ENCODE measurements at places on chromosomes 2 and 18.
A peak's percentile ranks its signal among the peaks of the same experiment; 100 is the strongest.

- no peak for DNase-seq
Measured at GRCh38 chr18:13141209-13141608, 77.4 kb upstream of the LDLRAD4 start.

DNA sequence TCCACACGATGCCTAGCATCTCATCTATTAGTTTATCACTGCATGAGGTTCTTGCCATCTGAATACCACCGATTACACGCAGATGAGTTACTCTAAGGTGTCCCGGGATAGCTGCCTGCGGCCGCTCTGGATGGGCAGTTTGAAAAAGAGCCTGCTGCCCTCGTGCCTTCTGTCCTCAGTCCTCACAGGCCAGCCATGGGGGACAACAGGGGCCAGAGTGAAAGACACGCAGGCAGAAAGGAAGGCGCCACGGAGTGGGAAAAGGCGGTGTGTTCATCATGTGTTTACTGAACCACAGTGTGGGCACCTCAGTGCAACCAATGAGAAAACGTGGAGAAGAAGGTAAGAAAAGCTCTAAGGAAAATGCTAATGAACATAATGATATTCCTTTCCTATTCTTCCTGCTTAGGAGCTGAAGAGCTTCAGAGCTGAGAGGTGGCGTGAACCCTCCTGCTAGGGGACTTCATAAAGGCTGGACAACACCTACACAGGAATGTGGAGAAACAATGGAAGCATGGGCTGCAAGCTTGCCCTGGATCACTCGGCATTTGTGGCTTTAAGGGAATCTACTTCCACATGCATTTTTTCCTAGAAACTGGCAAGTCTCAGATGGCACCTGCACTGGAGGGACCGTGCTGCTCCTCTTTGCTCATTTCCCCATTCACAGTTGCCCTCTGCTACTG lies 50.9 kb downstream of the CABYR start:
- no peak for DNase-seq

DNA sequence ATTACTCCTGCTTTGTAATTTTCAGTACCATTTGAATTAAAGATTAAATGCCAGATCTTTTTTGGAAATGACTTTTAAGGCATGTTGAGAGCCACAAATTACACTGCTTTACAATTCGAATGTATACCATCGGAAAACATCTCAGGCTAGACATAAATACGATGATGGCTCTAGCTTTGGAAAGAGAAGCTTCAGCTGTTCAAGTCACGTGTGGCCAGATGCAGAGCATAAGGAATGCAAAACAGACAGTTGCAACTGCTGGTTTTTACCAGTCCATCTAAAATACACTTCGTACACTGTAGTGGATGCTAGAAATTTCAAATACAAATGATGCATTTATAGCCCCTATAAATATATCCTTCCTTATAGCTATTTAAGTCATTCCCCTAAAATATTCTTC lies 8.0 kb downstream of the ZNF516 start:
- DNase-seq: no peak

- DNase-seq: no peak
Measured at GRCh38 chr2:107276034-107276433, 390.1 kb upstream of the ST6GAL2 start.

DNA sequence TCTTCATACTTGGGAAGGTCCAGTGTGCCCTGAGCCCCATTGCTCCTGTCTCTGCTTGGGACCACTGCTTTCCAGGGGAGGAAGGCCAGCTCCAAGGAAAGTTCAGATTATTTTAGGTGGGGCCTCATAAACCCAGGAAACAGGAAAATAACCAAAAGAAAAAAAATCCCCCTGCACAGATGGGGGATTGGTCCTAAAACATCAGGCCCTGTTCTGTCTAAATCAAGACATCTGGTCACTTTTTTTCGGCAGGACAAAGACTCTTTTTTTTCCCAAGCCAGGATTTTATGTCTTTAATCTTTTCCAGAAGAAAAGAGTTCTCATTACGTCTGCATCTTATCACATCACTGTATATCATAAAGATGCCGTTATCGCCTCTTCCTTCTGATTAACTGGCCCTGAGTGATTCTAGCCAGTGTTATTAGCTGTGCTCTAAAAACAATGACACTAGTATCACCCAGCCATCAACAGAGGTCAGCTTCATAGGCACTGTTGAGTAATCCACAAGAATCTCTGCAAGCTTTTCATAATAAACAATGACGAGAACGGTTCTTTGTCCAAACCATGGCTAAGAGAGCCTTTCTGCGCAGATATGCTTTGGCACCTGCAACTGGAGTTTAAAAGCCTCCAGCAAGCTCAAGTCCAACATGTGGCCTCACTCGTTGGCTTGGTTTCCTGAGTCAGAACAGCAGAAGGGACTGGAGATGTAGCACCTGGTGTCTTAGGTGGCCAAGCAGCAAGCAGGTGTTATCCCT lies 138.2 kb downstream of the VAPA start:
- no peak for DNase-seq

DNA sequence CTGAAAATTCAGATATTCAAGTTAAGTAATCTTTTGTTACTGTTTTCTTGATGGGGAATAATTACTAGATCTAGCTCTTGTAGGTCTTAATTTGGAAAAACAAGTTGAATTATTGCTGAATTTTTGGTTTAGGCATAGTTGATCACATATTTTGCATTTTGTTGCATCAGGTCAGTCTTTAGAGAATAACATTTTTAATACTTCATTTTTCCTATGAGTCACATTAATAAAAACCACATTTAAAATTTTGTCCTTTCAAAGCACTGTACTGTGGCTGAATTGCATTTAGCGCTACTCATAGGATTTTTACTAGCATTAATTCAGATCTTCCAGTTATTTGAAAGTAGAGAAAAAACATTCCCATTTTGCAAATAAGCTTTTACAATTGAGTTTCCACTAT lies 23.2 kb downstream of the MAP4K4 start:
- DNase-seq: no peak

DNA sequence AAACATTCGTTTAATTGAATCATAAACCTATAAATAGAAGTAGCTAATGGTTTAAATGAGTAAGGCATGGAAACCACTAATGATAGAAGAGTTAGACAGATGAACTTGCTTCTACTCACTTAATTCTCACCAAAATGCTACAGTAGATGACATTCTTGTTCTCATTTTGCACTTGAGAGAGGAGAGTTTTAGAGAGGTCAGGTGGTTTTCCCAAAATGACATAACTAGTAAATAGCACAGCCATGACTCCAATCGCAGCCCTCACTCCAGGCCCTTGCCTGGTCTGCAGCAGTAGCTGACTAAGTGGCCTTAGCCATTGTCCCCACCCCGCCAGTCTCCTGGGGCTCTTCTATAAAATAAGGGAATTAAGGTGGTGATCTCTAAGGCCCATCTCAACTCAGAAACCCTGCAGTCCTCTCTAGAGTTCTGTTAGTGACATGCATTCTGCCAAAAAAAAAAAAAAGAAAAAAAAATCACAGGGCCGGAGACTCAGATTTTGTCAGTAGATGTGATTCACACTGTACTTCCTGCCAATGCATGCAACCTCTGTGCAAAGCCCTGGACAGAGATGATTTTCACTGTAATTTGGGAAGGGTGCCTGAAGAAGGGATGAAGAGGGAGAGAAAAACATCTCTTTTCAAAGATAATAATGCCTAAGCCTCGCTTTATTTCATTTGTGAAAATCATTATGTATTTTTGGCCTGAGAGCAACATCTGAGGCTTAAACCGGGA lies 221.8 kb downstream of the ANAPC1 start:
- no peak for DNase-seq

- DNase-seq: no peak
Measured at GRCh38 chr2:20566331-20566730, 84.6 kb downstream of the HS1BP3 start.

DNA sequence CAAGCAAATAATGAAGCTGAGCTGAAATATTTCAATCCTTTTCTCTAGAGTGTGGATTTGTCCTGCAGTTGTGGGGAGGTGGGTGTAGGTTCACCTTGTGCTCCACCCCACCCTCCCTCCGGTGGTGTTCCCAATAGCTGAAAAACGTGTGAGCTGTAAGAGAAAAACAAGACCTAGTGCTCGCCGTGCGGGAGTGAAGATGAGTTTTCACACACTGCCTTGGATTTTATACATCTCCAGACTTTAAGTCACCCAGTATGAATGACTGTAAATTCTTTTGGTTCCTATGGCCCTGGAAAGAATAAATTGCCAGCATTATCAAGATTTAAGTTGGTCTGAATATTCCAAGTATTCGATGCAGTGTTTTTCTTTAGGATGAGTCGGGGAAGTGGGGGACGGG lies 1.9 kb upstream of the SOX11 start:
- no peak for DNase-seq

GRCh38 chr2:63432373-63432772 lies 155.9 kb downstream of the WDPCP start:
- DNase-seq: no peak

- no peak for DNase-seq
Measured at GRCh38 chr2:222903234-222904220, 42.7 kb downstream of the ACSL3 start.

DNA sequence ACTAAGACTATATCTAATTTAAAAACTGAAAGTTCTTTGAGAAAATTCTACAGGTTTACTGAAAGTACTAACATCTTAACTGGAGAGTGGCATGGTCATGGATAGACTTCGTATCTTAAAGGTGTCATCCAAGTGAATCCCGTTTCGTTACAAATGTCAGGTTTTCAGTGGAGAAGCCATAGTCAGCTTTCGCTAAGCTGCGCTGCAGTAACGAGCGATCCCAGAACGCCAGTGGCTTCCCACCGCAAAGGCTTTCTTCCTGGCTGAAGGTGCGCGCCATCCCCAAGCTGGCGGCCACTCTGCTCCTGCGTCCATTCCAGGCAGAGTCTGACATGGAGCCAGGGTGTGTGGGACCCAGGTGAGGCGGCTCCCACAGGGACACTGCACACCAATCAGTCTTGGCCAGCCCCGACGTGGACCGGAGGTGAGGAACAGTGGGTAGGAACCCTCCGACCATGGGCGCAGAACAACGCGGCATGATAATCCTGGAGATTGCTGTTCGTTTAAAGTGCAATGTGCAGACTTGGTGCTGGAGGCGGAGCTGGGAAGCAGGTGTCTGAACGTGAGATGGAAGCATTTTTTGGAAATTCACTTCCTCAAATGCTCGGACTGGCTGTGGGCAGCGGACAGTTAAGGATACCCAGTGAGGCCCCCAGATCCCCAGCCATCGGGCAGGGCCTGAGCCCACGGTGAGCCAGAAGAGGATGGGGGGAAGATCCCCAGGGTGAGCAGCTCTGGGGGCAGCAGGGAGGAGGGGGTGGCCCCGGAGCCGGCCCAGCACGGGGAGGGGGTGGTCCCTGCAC lies 27.8 kb upstream of the KCNG2 start:
- DNase-seq: no peak

DNA sequence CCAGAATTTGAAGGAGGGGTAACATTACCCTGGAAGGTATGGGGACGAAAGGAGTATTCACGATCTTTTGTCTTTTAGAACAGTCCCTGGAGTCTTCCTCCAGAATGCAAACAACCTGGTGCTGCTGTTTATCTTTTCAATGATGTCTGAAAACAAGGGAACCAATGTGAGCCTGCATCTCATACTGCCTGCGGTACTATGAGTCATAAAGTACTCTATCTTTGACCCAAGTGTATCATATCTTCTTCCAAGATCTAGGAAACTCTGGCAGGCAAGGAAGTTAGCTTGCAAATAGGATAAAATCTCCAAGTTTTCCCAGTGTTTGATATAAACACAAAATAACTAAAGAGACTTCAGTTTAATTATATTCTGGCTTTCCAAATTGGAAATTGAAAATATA lies 968.5 kb downstream of the LRP1B start:
- no peak for DNase-seq

GRCh38 chr18:66621816-66622576 lies 18.1 kb upstream of the CDH19 start:
- no peak for DNase-seq

- no peak for DNase-seq
Measured at GRCh38 chr2:22454826-22455485, 930.0 kb upstream of the KLHL29 start.

- DNase-seq: no peak
Measured at GRCh38 chr2:80102026-80102425, 202.5 kb downstream of the LRRTM1 start.

DNA sequence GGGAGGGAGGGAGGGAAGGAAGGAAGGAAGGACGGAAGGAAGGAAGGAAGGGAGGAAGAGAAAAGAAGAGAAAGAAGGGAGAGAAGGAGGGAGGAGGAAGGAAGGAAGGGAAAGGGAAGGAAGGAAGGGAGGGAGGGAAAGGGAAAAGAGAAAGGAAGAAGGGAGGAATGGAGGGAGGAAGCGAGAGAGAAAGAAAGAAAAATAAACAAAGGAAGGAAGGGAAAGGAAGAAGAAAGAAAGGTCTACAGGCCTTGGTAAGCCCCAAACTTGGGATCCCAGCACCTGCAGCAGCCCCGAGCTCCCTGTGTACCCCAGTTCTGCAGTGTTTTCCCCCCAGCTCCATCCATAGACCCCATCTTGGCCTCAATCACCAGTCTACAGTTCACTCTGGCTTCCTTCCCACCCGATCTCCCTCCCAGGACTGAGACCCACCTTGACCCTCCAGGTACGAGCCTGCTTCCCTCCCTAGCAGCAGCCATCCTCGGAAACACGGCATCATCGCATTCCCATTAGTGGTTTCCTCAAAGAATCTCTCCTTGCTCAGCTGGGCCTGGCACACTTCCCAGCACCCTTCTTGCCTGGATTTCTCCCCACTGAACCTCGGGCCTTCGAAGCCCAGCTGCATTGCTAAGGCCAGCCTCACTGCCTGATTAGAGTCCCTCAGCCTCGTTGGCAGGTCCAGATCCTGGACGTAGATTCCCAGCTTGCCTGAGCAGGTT lies 46.1 kb upstream of the SH3BP4 start:
- peak; percentile 46 for DNase-seq

GRCh38 chr2:118850168-118850900 lies 2.9 kb upstream of the EN1 start:
- no peak for DNase-seq

DNA sequence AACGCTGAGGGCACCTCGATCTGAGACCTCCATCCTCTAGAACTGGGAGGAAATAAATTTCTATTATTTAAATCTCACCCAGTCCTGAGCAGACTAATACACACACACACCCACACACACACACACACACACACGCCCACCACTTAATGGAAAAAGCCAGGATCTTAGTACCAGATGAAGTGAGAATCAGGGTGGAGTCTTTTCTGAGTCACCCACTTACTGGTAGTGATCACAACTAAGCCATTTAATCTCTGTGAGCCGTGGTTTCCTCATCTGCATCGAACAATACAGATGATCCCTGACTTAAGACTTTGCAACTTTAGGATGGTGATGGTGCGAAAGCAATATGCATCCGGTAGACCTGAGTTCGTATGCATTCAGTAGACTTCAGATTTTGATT lies 18.6 kb downstream of the THNSL2 start:
- DNase-seq: no peak

GRCh38 chr2:224507789-224508188 lies 77.4 kb downstream of the CUL3 start:
- no peak for DNase-seq

- DNase-seq: no peak
Measured at GRCh38 chr2:6641956-6642355, 223.8 kb downstream of the CMPK2 start.

GRCh38 chr2:3177891-3178577 lies 199.6 kb downstream of the EIPR1 start:
- no peak for DNase-seq

- DNase-seq: no peak
Measured at GRCh38 chr2:162025121-162025911, 48.7 kb downstream of the DPP4 start.

GRCh38 chr2:166013878-166014277 lies 60.3 kb upstream of the TTC21B start:
- DNase-seq: no peak

- no peak for DNase-seq
Measured at GRCh38 chr2:233117811-233118647, 57.9 kb downstream of the INPP5D start.

GRCh38 chr18:6486764-6487426 lies 72.2 kb upstream of the L3MBTL4 start:
- peak; percentile 38 for DNase-seq

- no peak for DNase-seq
Measured at GRCh38 chr2:239127513-239127912, 273.3 kb downstream of the HDAC4 start.

All from NCI-H1048 (cell line).